A172 (cell line): ENCODE measurements at places on chromosomes 5 and 9. TPM values are rescaled to one million over a fixed set of nuclear protein-coding genes. Genes with fewer than 3 reads are reported as not detected.

The GLDC gene
- total RNA-seq, result 2.3 and 2.9 TPM in 2 replicates

The EQTN gene
- not detected in 2 replicates for total RNA-seq

The PRLR gene
- total RNA-seq, result 0.36 TPM in 1 of 2 replicates, not detected in the other

The DTWD2 gene
- total RNA-seq, result 20.1 and 21.1 TPM in 2 replicates

The ANKRD18B gene
- total RNA-seq, result 10.6 and 12.6 TPM in 2 replicates

- DNase-seq, result peak; percentile 84
These were observed 747 bp downstream of the LRSAM1 start for GRCh38 chr9:127451858-127452656.

DNA sequence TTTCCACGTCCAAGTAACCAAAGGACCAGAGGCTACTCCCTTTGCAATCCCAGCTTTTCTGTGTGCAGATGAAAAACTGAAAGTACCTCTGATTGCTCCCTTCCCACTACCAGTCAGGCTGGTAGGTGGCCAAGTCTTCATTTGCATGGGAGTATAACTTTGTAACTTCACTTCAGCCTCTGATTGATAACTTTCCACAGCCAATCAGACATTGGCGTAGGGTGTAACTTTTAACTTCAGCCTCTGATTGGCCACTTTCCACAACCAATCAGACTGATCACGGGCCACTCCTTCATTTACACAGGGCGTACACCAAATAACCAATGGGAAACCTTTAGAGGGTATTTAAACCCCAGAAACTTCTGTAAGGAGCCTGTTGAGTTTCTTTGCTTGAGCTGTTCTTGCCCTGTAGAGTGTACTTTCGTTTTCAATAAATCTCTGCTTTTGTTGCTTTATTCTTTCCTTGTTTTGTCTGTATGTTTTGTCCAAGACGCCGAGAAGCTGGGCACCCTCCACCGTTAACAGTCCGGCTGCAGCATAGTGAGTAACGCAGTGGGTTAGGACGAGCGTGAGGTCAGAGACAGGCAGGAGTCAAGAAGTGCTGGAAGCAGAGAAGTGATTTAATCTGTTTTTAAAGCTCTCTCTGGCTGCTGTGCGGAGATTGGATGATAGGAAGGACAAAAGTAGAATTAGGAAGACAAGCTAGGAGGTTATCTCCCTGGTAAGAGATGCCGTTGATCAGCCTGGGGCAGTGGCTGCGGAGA is 3.5 kb upstream of the EXOSC2 start:
- DNase-seq, result peak; percentile 95

DNA sequence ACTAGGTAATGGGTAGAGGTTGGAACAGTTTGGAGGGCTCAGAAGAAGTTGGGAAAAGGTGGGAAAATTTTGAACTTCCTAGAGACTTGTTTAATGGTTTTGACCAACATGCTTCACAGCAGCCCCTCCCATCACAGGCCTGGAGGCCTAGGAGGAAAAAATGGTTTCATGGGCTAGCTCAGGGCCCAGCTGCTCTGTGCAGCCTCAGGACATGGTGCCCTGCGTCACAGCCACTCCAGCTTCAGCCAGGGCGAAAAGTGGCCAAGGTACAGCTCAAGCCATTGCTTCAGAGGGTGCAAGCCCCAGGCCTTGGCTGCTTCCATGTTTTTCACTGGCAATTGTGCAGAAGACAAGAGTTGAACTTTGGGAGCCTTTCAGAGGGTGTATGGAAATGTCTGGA is 453.7 kb downstream of the LRRC70 start:
- no peak for DNase-seq
